ENCODE measurements at places on chromosomes 5 and 9. TPM values are rescaled to one million over a fixed set of nuclear protein-coding genes. Genes with fewer than 3 reads are reported as not detected.

DNA sequence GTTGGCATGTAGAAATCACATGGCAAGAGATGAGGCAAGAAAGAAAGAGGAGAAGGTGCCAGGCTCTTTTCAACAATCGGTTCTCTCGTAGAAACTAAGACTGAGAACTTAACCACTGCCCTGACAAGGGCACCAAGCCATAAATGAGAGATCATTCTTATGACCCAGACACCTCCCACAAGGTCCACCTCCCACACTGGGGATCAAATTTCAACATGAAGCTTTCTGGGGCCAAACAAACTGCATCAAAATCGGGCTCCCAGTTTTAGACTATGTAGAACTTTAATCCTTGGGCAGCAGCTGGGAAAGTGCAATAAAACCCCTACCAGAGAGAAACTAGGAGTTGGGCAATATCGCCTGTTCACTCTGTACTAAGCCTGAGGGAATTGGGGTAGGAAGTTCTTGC, 150.2 kb upstream of the CCDC152 start:
- DNase-seq, result no peak

DNA sequence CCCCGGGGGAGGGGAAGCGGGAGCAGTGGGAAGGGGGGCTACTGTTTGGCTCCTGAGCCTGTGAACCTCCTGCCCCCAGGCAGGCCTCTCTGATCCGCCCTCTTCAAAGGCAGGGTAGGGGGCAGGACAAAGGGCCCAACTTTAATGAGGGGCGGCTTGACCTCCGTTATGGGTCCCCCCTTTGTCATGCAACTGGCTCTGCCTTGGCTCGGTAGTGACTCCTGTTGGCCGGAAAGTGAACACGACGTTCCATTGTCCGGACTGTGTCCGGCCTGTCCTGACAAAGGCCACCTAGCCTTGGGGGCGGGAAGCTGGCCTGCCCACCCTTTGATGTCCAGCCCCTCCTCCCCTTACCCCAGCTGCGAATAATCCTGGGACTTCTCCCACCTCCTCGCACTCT, 1.3 kb downstream of the CDX1 start:
- no peak for DNase-seq

DNA sequence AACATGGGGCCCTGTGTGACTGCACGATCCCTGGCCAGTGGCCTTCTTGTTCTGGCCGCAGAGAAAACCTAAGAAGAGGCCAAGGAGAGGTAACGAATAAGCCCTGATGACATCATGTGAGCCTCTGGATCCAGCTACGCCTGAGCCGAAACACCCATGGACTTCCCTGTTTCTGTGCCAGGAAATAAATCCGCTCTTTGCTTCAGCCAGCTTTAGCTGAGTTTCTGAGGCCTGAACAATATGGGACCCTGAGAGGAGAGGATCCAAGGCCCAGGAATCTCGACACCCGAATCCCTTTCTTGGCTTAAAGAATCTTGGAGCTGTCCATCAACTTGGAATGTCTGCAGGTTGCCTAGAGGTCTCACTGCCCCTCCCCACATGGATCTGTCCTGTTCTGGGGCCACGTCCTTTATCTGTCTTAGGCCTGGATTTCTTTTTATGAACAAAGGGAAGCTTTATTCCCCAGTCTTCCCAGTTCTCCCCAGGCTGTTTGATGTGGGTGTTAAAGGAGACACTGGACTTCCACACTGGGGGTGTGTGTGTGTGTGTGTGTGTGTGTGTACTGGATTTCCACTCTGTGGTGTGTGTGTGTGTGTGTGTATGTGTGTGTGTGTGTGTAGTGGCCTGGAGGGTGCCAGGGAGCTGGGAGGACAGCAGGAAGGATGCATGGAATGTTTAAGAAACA, 13.7 kb downstream of the IER5L start:
- no peak for DNase-seq

TOMM5 gene
- total RNA-seq, result 53.2 TPM

- no peak for DNase-seq
Observed at GRCh38 chr5:127192836-127193338, 97.7 kb upstream of the MEGF10 start.

DNA sequence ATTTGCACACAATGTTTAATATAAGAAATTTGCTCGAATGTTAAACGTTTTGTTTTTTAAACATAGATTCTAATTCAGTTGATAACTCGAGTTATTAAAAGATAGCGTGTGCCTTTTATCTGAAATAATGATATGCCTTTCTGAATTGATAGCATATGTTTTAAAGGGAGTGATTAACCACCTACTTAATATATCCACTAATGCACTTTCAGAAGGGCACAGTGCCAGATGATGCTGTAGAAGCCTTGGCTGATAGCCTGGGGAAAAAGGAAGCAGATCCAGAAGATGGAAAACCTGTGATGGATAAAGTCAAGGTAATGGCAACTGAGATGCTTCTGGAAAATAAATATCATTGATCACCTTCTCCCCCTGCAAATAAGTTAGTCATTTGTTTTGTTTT, 53.9 kb downstream of the ERAP1 start:
- no peak for DNase-seq

- no peak for DNase-seq
Observed at GRCh38 chr5:179817890-179818745, 2.6 kb upstream of the SQSTM1 start.

Measured in Peyer's patch (tissue), 4 donors.